Dermis microvascular lymphatic vessel endothelial cell (primary cell): ENCODE measurements at places on chromosomes 4 and X. TPM values are rescaled to one million over a fixed set of nuclear protein-coding genes. Genes with fewer than 3 reads are reported as not detected.

The RGS12 gene
- total RNA-seq = 30.7 and 39.1 TPM in 2 replicates

The PABPC5 gene
- total RNA-seq = 0.90 and 1.5 TPM in 2 replicates

The NLGN3 gene
- under 0.01 and 0.13 TPM in 2 replicates for total RNA-seq

The RGN gene
- 0.26 and 0.51 TPM in 2 replicates for total RNA-seq

The AR gene
- total RNA-seq = 0.26 and 0.38 TPM in 2 replicates

The CXCR3 gene
- total RNA-seq = not detected in 2 replicates

The FGB gene
- total RNA-seq = not detected in 2 replicates

The TMEM33 gene
- total RNA-seq = 36.5 and 49.9 TPM in 2 replicates

The CT45A2 gene
- not detected in 2 replicates for total RNA-seq

The SORBS2 gene
- total RNA-seq = 86.1 and 148 TPM in 2 replicates

The HNRNPD gene
- 24.9 and 26.8 TPM in 2 replicates for total RNA-seq

The SPANXC gene
- total RNA-seq = not detected in 2 replicates

The RHOXF1 gene
- total RNA-seq = not detected in 2 replicates

The ATP2B3 gene
- total RNA-seq = not detected in 2 replicates

The PLAC8 gene
- 0.25 and 0.39 TPM in 2 replicates for total RNA-seq
